Amniotic stem cell (primary cell): ENCODE measurements at places on chromosomes 12 and 14.

- no peak for DNase-seq
Measured at GRCh38 chr12:120432772-120433525, 5.0 kb upstream of the COX6A1 start.

- DNase-seq = no peak
Measured at GRCh38 chr14:94173471-94173884, 644 bp upstream of the PPP4R4 start.

- no peak for DNase-seq
Measured at GRCh38 chr14:92529903-92530302, 16.3 kb downstream of the RIN3 start.

DNA sequence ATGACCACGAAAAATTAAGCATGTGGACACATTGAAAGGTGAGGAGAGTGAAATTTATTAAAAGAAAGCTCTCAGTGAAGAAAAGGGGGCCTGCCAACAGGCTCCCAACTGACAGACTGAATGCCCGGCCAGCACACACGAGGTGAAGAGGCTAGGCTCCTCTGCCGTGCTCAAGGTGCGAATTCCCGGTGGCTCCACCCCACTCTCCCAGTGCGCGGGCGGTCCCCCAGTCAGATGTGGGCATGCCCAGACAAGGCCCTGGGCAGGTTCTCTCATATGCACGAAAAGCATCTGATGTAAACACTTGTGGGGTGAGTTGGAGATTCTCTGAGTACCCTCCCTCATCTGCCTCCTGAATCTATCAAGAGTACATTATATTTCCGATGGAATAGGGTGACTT, 48.5 kb upstream of the OSBPL8 start:
- DNase-seq = no peak

GRCh38 chr12:108214486-108214885, 85.4 kb downstream of the WSCD2 start:
- peak; percentile 3 for DNase-seq

DNA sequence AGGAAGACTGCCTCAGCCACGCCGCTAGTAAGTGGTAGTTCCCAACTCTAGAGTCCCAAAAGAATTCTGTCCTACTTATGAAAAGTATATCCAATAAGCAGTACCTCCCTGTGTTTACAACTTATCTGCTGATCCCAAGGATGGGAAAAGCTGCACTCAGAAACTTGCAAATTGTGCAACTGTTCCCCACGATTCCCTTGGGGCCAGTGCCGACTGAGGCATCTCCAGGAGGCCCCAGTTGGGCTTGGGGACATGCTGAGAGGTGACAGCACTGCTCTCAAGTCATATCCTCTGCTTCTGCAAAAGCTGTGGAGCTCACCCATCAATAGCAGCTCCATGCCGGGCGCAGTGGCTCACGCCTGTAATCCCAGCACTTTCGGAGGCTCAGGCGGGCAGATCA, 23.7 kb downstream of the SPRING1 start:
- no peak for DNase-seq

- DNase-seq = no peak
Measured at GRCh38 chr12:5549011-5549410, 117.1 kb downstream of the NTF3 start.

DNA sequence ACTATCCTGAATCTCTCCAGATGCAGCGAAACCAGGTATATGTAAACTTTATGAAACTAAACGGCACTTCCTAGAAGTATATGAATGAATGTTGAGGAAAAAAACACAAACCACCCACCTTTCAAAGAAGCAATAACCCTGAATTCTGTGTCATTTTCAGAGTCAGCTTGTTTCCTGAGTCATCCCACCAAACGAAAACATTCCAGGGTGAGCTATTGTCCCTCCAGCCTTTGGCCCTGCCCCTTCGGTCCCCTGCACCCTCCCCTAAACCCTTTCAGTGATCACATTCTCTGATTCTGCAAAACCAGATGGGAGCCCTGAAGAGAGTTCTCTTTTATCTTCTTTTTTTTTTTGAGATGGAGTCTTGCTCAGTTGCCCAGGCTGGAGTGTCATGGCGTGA, 202.6 kb upstream of the ALG10B start:
- no peak for DNase-seq

DNA sequence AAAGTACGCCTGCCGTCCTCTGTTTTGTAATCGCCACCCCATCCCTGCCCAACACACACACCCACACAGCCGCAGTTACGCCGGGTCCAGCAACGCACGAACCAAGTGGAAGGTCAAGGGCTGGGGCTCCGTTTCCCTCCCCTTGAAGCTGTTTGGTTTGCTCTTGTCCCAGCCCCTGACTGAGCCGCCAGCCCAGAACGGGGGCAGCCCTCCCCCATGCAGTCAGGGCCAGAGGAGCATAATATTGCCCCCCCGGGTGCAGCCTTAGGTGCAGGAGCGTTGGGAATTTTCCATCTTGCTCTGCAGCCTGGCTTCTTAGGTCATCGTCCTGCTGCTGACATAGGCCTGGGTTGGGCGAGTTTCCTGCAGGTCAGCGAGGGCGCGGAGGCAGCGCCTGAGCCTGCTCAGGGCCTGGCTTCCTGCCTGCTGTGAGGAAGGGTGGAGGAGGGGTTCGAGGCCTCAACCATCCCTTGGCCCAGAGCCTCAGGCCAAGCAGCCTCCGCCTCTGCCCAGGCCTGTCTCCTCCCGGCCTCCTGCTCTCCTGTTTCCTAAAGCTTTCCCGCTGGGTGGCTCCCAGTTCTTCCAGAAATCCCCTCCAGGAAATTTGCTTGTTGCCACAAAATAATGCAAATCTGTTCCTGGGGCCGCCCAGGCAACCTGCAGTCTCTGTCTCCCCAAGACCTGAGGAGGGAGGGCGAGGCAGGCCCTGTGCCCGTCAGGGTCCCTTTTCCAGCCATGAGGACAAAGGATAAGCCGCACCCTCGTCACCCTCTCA, 44.5 kb downstream of the PSMA6 start:
- DNase-seq = no peak

DNA sequence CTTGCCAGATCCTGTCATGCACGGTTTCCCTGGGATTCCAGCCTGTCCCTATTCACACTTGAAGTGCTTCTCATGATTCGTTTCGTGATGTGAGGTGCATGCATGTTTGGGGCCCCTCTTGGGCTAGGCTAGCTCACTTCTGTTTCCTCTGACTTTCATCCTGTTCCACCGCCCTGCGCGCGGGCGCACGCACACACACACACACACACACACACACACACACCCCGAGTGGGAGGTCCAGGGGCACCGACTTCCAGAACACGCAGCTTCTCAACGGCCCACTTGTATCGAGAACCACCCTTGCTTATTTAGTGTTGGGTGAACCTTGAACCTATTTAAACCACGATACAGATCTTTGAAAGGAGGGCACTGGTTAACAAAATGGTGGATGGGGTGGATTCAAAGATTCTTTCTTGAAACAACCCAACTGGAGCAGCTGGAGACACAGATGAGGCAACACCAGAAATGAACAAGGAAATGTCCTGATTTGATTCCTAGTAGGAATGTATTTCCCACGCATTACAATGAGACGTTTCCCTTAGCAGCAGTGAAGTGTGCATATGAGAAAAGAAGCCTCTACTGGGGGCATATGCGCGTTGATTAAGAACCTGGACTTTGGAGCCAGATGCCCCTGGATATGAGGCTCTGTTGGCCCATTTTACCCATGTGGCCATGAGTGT, 16.3 kb downstream of the ELK3 start:
- no peak for DNase-seq

DNA sequence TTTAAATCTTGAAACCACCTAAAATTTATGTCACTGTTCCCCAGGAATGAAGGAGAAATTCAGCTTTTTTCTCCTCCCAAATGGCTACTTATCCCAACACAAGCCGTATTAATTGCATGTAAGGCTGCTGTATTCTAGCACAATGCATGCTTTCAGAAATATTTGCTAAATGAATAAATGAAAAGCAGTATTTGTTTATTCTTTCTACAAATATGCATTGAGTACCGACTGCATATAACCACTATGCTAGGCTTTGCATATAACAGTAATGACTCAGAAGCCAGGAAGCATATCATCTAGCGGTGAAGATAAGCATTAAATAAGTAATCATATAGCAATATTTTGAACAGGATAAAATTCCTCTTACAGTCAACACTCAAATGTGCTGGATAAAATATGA, 5.7 kb upstream of the LRR1 start:
- DNase-seq = peak; percentile 69

GRCh38 chr12:66964629-66965028, 285.8 kb upstream of the GRIP1 start:
- no peak for DNase-seq

DNA sequence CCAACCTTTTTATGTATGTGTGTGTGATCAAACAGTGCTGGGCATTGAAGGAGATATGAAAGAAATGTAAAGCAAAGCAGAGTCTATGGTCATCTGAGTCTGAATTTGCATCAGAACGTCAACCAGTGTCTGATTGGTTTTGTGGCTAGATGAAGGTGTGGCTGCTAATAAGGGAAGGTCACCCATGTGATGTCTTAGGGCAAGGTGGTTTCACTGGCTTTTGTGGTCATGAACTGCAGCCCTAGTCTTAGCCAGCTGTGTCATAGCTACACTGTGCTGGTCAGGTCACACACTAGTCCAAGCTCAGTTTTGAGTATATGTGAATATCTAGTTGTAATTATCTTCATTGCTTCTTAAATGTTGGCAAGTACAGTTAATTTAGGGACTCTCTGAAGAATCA, 105.8 kb downstream of the TGFB3 start:
- no peak for DNase-seq

- DNase-seq = no peak
Measured at GRCh38 chr14:54673193-54674045, 106.5 kb downstream of the SAMD4A start.

- DNase-seq = no peak
Measured at GRCh38 chr12:58841058-58841798, 79.1 kb downstream of the LRIG3 start.

DNA sequence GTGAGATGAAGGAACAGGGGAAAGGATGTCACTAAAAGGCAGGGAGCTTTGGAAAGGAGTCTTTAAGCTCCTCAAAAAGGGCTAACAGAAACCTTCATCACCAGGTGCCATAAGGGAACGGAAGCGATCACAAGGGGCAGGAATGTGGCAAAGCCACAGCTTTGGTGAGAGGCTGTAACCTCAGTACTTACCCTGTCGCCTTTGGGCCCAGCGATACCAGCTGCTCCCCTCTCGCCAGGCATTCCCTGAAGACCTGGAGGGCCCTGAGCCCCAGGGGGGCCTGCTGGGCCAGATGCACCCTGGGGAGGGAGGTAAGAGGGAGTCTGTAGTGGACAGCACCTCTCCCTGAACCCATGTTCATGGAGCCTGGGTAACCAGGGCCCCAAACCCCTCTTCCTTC, 18.9 kb downstream of the TMEM106C start:
- DNase-seq = no peak

- no peak for DNase-seq
Measured at GRCh38 chr12:93468008-93468371, 676 bp downstream of the MRPL42 start.

DNA sequence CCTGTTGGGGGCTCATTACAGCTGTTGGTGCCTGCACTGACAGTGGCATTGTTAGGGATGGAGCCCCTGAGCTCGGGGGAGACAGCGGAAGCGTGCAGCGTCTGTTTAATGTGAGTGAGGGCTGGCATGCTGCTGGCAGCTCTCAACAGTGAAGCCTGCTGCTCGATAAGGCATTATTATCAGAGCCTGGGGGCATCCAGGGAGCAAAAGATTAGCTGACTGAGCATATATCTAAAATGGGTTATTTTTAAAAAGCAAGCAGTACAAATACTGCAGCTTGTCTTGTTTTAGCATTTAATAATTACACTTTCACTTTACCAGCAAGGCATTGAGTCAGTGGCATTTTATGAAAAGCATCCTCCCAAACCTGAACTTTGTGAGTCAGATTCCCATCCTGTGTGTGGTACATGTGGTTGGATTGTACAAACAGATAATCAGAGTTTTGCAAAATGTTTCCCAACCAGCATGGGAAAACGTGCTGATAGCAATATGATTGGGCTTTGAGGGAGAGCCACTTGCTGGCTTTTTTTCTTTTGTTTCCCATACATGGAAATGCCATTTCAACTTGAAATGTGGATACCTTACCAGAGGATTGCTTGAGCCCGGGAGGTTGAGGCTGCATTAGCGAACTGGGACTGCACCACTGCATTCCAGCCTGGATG, 150.8 kb downstream of the PRKCH start:
- peak; percentile 95 for DNase-seq

DNA sequence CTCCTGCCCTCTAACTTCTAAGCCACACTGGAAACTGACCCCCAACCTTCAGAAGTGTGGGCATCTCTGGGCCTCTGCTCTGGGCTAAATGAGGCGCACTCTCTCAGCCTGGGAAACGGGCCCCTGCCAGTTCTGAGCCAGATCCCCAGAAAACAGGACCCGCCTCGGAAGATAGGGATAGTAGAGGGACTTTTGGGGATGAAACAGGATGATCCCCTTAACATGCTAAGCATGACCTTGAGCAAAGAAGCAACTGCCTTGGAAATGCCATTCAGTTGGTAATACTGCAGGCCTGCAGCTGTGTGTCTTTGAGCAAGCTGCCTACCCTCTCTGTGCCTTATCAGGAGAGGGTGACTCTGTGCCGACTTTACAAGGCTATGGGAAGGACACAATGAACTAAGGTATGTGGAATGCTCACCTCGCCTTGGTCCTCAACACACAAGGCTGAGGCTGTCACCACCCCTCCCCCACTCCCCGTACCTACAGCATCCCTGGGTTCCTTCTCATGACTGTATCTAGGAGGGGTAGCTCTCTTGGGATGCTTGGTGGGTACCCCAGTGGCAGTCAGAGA, 54.0 kb downstream of the NCOR2 start:
- DNase-seq = no peak

- no peak for DNase-seq
Measured at GRCh38 chr12:71440345-71440762, 756 bp downstream of the LGR5 start.

DNA sequence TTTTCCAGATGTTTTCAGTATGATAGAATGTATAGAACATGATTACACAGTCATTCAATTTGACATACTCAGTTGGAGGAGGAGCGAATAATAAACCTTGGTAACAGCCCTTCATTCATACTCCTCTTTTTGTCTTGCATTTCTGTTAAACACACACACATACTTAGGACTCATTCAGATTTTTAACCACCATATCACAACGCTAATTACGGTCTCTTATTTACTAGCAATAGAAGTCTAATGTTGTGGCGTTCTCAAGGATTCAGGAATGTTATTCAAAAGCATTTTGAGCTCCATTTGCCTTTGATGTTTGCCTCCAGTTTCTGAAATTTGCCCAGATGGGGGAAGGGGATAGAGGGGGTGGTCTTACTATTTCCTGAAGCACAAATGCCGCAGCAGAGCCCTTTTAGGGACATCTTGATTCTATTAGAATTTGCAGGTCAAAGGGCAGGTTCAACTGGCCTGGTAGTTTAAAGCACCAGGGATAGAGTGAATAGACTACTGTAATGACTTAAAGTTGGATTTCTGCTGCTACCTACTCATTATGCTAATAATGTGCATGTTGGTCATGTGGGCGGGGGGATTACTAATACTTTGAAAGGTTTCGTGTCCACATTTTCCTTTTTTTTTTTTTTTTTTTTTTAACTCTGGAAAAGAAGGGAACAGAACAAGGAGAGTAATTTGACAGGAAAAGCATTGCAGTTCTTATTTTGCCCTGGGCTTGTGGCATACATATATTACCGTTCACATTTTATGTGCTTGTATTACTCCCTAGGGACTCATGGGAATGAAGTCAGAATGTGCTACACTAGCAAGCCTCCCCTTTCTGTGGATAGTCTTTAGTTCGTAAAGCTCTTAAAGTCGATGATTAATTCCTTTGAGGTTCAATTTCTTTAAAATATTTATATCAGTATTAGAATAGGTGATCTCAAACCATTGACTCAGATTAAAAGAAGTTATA, 226.8 kb downstream of the FBXL14 start:
- DNase-seq = no peak

GRCh38 chr12:94616203-94616729, 34.1 kb downstream of the TMCC3 start:
- DNase-seq = no peak

- no peak for DNase-seq
Measured at GRCh38 chr14:86525673-86526072, 995.7 kb downstream of the FLRT2 start.
